ENCODE measurements at places on chromosomes 1 and 21.
A peak's percentile ranks its signal among the peaks of the same experiment; 100 is the strongest.

DNA sequence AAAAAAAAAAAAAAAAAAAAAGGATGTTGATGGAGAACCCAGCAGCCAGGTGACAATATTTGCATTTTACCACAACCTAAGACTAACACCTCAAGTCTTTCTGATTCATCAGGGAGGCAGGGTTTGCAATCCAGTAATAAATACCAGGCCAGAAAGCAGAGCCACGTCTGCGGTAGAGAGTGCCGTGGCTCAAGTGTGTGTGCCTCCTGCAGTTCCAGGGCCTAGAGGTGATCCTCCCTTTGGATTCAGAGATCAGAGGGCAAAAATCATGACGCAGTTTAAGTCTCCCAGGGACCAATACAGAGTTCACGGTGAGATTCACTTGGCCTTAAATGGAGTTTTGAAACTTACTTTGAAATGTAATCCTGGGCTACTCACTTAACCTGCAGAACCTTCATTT, 34.9 kb downstream of the TMCO4 start:
- DNase-seq, result no peak

- no peak for DNase-seq
Measured at GRCh38 chr1:42993502-42994136, 35.0 kb upstream of the SLC2A1 start.

DNA sequence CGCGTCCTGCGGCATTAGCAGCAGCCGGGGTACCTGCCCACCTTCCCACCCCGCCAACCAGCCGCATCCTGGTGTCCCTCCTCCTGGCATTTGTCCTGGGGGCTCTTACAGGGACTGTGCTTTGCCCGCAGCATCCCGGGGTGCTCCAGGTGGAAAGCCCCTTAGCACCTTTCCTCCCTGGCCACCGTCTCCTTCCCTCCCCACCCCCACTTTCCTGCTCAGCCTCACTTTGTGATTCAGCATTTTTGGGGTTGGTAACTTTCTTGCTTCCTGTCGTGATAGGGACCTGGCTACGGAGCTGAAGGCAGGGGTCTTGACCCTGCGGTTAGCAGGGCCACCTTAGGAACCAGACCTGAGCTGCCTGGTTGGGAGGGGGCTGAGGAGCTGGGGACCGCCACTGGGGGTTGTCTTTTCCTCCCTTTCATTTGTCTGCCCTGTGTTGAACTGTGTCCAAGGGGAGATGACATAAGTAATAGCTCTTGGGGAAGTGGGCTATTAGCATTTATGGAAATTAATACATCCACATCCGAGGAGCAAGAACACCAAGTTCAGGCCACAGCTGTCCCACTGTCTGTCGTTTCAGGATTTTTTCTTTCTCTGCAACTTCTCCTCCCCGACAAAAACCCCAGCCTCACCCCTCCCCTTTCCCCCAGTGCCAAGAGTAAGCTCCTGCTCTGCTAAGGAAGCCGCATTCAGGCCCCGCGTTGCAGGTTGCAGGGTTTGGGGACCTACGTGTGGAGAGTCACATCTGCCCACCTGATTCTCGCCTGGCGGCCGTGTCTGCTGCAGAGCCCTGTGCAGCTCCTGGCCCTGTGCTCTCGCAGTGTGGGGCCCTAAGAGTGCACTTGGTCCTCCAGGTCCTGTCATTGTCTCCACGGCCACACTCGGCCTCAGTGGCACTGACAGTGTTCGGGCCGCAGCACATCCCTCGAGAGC, 1.6 kb upstream of the NPHP4 start:
- DNase-seq, result no peak

DNA sequence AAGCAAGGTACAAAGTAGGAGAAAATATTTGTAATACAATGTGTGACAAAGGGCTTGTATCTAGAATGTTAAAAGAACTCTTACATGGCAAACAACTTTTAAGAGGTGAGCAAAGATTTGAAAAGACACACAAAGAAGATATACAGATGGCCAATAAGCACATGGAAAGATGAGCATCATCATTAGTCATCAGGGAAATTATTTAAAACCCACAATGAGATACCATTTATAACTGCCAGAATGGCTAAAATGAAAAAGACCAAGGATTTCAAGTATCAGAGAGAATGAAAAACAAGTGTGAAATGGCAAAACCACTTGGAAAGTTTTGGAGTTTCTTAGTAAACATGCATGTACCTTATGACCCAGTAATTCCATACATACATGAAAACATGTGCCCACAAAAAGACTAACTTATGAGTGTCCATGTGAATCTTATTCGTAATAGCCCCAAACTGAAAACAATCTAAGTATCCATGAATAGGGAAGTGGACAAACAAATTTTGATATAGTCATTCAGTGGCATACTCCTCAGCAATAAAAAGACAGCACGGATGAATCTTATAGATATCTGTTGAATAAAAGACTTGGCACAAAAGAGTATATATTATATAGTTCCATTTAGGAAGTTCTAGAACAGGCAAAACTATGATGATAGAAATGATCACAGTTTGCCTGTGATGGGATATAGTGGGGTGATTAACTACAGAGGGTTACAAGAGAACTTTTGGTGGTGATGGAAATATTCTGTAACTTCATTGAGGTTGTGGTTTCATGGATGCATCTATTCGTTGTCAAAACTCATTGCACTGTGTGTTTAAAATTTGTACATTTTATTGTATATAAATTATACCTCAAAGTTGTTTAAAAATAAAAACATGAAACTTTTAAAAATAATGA, 82.0 kb downstream of the DISP1 start:
- no peak for DNase-seq

DNA sequence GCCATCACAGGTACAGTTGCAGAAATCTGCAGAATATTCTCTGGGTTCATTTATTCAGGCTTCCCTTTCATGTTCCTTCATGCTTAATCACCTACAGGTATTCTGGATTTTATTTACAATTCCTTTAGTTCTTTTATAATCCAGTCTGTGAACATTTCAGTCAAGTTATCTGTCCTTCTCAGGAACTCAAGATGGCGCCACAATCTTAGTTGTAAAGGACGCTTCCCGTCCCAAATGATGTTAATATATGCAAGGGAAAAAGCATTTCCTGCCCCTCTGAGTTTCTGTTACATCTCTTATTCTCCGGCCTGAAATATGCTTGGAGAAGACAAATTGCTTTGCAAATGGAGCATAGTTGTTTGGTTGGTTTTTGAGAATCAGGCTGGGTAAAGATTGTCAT, 19.3 kb downstream of the F3 start:
- DNase-seq, result peak; percentile 62

GRCh38 chr1:183416850-183417771, 1.1 kb downstream of the NMNAT2 start:
- no peak for DNase-seq

- no peak for DNase-seq
Measured at GRCh38 chr1:19892628-19893168, 10.5 kb downstream of the OTUD3 start.

DNA sequence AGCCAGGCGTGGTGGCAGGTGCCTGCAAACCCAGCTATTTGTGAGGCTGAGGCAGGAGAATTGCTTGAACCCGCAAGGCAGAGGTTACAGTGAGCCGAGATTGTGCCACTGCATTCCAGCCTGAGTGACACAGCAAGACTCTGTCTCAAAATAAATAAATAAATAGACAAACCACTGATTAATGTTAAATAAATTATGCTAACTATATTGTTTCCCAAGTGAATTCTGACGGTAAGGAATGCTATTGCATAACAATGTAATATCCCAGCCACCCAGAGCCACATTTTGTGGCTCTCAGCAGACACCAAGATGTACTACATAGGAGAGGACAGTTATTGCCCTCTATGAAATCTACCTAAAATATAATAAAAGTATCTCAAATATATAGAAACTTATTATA, 55.4 kb downstream of the LPGAT1 start:
- DNase-seq, result no peak

DNA sequence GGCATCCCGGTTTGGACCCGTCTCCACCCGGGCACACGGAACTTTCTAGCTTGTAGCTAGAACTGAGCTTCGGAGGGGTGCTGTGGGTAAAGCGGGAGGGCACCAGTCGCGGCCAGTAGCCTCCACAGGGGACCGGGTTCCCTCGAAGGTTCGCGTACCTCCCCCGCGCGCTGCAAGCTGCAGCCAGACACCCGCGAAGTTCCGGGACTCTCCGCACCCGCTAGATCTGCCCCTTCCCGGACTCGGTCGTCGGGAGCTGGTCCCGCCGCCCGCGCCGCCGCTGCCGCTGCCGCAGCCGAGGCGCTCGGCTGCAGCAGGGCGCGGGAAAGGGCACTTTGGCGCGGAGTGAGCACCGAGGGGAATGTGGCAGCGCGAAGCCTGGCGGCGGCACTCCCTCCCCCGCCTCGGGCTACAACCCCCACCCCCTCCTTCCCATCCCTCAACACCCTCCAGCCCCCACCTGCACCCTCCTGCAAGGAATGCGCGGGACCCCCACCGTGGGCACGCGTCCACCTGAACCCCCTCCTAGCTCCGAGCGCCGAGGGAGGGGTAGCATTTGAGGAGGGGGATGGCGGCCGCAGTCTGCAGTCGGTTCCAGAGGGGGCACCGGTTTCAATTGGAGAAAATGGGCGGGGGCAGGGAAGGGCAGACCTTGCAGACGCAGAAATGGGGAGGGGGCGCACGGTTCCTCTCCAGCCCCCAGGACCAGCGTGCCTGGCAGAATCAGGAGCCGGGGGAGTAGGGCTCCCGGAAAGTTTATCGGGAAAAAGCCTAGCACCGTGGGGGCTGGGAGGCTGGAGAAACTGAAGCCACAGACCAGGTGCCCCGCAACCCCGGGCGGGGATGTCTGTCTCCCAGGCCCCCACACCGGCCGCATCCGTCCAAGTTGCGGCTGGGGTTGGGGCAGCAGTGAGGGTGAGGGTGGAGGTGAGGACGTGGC, 968 bp downstream of the CSMD2 start:
- no peak for DNase-seq

DNA sequence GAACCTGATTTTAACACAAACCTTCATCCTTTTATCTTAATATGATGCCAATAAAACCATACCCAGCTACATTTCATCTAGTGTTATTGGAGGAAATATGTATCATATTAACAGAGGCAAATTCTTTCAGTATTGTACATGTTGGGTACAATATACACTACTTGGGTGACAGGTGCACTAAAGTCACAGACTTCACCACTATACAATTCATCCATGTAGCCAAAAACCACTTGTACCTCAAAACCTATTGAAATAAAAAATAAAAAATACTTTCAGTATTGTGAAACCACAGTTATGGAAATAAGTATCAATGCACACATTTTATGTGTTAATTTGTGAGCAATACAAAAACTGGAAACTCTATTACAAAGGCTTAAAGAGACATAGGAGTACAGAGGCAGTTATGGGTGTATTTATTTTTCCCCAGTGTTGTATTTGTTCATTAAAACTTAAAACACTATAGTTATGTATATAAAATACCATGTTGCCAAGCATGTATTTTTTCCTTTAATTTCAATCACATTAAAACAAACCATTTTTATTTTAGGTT, 25.1 kb upstream of the GPR88 start:
- DNase-seq, result no peak

GRCh38 chr1:21537511-21537931, 28.3 kb downstream of the ALPL start:
- DNase-seq, result no peak

DNA sequence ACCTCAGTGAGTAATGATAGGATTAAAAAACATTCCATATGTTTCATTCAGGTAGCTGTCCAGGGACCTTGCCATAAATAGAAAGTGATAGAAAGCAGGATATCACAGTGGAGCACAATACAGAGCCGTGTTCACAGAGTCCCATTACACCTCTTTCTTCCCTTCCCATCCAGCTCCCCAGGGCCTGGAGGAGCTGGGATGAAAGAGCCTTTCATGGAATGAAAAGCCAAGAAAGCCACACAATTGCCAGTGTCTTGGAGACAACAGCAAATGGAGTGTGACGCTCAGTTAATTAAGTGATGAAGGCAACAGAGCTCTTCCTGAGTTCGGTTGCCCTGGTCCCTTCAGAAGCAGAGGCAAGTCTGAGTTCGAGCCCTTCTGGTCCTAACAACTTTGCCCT, 387.3 kb upstream of the PLXNA2 start:
- no peak for DNase-seq

- no peak for DNase-seq
Measured at GRCh38 chr1:232922485-232922884, 27.9 kb upstream of the NTPCR start.

DNA sequence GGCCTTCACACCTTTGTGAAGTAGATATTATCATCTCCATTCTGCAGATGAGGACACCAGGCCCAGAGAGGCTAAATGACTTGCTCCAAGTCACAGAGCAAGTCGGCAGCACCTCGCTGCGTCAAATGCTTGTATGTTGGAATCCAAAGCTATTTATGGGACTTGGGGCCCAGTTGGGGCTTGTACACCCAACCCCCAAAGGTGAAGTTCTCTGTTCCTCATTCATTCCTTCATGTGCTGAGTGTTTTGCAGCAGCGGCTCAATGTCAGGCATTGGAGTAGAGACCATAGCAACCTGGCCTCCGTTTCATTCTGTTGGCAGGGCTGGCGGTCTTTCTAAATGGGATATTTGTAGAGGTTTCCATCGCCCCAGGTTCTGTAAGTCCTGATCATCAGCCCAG, 113.4 kb upstream of the SLC25A33 start:
- DNase-seq, result no peak

GRCh38 chr1:188904201-188904600, 1573.5 kb downstream of the BRINP3 start:
- DNase-seq, result no peak

- no peak for DNase-seq
Measured at GRCh38 chr1:188027613-188028012, 1198.9 kb downstream of the PLA2G4A start.

- no peak for DNase-seq
Measured at GRCh38 chr1:56396581-56396980, 182.8 kb downstream of the PLPP3 start.

DNA sequence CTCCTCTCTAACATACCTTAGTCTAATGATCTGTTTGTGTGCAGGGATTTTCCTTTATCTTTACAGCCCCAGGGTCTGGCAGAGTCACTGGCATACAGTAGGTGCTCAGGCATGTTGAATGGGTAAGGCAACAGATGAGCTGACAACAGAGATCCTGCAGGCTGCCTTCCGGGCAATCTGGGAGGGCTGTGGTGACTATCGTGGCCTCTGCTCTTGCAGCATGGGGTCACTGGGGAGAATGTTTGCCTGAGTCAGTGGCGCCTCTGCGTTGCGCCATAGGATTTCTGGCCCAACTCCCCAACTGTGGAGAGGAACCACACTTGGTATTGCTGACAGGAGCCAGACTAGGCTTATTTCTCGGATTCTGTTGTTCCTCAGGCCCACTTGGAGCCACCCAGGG, 93.8 kb downstream of the LAMC2 start:
- DNase-seq, result no peak

DNA sequence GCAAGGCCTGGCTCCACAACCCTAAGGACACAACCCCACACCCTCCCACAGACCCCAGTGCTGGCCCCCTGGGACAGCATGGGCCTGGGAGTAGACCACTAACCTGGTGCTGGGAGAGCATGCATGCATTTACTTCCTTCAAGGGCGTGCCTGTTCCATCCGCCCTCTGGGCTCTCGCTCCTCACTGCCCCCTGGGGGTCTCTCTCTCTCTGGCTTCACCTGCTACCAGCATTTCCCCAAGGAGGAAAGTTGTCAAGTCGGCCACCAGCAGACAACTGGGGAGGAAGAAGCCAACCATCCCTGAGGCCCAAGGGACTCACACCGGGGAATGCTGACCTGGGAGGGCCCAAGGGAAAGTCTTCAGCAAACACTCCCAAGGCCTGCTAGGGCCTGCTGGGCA, 6.5 kb downstream of the LRP8 start:
- DNase-seq, result no peak

All from SHP77 treated with DMSO at 0.1 percent for 48 hours (cell line).